Activated CD4-positive, alpha-beta T cell treated with anti-CD3 and anti-CD28 coated beads for 36 hours (primary cell): ENCODE measurements at places on chromosomes 5 and 9.

- peaks cover 13% of the 10 kb centered on the region for H3K4me1 ChIP-seq
- H3K4me3 ChIP-seq = no peak overlapping the region
- DNase-seq = peak; percentile 27
- peaks cover 4% of the 10 kb centered on the region for H3K36me3 ChIP-seq
- no peak overlapping the region for H3K27ac ChIP-seq
- no peaks in the 10 kb centered on the region for H3K27me3 ChIP-seq
These were observed 44.5 kb downstream of the FBXO10 start for GRCh38 chr9:37531699-37532098.

DNA sequence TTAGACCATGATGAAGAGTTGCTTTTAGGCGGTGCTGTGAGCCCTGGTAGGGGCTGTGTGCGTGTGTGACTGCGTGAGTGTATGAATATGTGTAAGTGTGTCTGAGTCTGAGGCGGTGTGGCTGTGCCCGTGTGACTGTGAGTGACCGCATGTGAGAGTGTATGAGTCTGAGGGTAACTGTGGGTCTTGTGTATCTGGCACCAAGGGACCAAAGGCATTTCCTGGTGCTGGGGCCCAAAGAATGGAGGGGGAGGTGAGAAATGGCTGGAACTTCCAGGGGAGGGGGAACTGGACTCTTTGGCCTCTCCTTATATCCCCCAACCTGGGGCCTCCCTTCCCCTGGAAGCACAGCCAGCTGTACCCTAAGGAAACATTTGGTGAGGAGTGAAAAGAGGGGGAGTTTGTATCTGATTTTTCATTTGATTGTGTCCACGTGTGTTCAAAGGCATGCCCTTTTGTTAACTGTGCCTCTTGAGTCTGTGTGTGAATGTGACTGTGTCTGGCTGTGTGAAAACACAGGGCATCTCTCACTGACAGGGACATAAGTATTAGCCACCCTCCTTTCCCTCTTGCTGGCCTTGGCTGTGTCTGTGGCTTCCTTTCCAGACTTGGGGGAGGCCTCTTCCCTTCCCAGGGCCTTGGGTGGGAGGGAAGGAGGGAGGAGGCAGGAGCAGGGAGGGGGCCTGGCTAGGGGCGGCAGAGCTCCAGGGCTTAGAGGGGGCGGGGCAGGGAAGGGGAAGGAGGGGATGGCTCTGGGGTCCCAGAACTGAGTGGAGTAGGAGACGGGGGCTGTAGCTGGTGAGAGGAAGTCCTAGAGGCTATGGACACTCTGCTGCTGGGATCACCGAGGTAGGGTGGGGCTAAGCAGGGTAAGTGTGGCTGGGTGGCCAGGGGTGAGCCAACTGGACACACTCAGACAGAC, 1.4 kb downstream of the IL11RA start:
- peaks cover 13% of the 10 kb centered on the region for H3K36me3 ChIP-seq
- H3K4me3 ChIP-seq = no peak overlapping the region
- H3K27me3 ChIP-seq = no peaks in the 10 kb centered on the region

DNA sequence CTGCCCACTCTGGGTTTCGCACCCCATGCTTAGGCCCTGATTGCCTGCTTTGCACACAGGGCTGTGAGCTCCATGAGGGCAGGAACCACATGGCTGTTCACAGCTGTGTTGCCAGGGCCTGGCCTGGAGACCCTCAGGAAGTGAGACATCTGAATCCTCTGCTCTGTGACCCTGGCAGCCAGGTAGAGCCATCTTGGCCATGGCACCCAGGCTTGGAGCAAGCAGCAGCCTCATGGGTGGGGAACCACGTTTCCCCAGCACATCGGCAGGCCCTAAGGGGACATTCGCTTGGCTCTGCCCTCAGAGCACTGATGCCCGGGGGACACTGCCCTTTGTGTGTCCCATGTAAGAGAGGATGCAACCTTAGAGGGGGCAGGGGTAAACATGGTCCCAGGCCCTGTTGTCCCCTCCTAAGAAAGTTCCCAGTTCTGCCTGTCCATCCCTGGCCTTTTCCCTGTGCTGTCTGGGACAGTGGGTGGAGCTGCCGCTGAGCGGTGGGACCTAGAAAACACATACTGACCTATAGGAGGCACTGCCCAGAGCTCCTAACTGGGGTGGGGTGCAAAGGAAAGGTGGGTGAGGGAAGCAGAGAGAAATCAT, 144.1 kb upstream of the IER5L start:
- DNase-seq = no peak
- H3K27ac ChIP-seq = no peak overlapping the region
- H3K4me1 ChIP-seq = peaks cover 24% of the 10 kb centered on the region
- H3K36me3 ChIP-seq = no peaks in the 10 kb centered on the region

DNA sequence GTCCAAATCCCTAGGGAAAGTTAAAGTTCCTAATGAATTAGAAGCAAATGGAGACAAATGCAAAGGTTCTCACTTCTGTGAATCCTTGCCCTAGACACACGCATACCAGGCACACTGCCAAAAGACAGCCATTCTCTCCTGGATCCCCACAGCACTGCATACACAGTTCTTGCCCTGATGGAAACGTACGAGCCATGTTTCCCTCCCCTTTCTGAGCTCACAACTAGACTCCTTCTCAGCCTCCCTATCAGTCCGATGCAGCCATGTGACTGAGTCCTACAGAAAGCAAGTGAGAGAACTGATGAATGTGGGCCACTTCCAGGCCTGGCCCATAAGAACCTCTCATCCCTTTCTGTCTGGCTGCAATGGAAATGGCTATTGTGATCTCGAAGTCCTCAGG, 92.0 kb downstream of the ZNF608 start:
- no peak for DNase-seq
- no peak overlapping the region for H3K4me3 ChIP-seq
- H3K4me1 ChIP-seq = peaks cover 14% of the 10 kb centered on the region
- H3K27ac ChIP-seq = no peak overlapping the region

GRCh38 chr9:127035423-127035822, 87.0 kb downstream of the ANGPTL2 start:
- H3K36me3 ChIP-seq = no peaks in the 10 kb centered on the region
- H3K27me3 ChIP-seq = no peaks in the 10 kb centered on the region
- no peak overlapping the region for H3K4me3 ChIP-seq
- no peak overlapping the region for H3K27ac ChIP-seq
- no peak for DNase-seq

GRCh38 chr5:159887050-159887449, 29.2 kb upstream of the ADRA1B start:
- DNase-seq = no peak
- no peak overlapping the region for H3K27ac ChIP-seq
- H3K27me3 ChIP-seq = peaks cover 13% of the 10 kb centered on the region

DNA sequence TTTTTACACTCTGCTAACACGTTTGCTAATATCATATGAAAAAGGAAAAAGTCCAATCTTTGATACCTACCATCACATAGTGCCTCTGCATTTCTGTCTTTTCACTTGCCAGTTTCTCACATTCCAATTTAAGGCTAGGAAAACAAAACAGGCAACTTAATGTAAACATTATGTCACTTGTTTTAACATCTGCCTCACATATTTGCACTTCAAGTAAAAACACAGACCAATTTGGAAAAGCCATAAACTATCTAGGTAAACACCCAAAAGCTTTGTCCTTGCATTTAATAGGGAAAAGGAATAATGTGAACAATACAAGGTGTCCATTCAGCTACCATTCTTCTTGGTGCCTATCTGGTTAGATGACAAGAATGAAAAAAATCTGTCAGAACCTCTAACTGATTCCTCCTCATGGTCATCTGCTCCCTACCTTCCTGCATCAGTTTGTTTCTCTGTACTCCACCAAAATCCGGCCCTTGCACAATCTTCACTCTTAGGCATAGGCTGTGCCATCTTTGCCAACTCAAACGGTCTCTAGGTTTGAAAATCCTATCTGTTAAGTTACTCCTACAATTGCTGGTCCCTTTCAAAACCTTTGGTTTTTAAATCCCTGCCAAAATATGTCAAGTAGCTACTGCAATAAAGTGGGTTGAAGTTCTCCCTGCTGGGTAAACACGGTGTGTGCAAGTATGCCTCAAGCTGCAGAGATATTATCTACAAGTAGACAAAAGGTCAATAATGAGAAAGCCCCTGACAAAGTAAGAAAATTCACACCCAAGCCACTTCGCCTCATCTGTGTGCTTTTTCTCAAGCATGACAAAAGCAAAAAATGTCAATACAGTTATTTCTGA, 3.4 kb downstream of the TLE1 start:
- H3K27ac ChIP-seq = no peak overlapping the region
- no peaks in the 10 kb centered on the region for H3K36me3 ChIP-seq
- peaks cover 19% of the 10 kb centered on the region for H3K4me1 ChIP-seq
- DNase-seq = no peak
- peaks cover 34% of the 10 kb centered on the region for H3K27me3 ChIP-seq

GRCh38 chr5:864492-865167, 13.8 kb upstream of the ZDHHC11 start:
- no peaks in the 10 kb centered on the region for H3K27me3 ChIP-seq
- DNase-seq = no peak
- H3K4me1 ChIP-seq = no peaks in the 10 kb centered on the region
- H3K4me3 ChIP-seq = no peak overlapping the region
- no peak overlapping the region for H3K27ac ChIP-seq

DNA sequence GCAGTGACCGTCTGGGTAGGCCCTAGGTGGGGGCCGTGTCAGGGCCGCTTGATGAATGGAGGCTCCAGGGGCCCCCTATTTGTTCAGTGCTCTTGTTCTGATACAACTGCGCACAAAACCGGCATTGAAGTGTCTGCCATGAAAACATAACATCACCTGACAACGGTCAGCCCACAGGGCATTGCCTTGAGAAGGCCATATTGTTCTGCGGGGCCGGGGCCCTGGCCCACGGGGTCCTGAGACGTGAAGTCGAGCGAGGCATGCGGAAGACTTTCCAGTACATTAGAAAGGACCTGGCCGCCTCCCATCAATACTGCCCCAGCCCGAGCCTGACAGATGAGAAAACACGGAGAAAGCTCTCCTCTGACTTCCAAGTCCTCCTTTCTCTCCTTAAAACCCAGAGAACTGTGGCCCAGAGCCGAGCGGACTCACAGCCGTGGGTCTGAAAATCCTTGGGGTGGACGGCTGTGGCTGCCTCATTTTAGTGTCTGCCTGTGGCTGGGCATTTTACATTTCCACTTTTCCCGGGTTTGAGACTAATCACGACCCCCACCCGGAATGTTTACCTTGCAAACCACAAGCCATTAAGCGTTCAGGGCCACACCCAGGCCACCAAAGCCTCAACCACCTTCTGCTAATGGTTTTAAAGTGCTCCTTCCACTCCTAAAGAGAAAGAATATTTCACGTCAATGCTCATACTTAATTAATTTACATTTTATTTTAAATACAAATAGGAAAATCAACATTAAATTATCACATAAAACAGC, 391.0 kb upstream of the IRX2 start:
- H3K4me1 ChIP-seq = no peaks in the 10 kb centered on the region
- no peak overlapping the region for H3K27ac ChIP-seq
- no peaks in the 10 kb centered on the region for H3K36me3 ChIP-seq

- H3K4me3 ChIP-seq = no peak overlapping the region
- no peaks in the 10 kb centered on the region for H3K36me3 ChIP-seq
- H3K27me3 ChIP-seq = peaks cover 18% of the 10 kb centered on the region
- H3K27ac ChIP-seq = no peak overlapping the region
- DNase-seq = no peak
- H3K4me1 ChIP-seq = peaks cover 18% of the 10 kb centered on the region
These were observed 10.5 kb upstream of the S1PR3 start for GRCh38 chr9:88980740-88981203.

- no peaks in the 10 kb centered on the region for H3K36me3 ChIP-seq
- DNase-seq = no peak
- no peak overlapping the region for H3K4me3 ChIP-seq
- peak overlapping the region; percentile 76 for H3K27ac ChIP-seq
- peaks cover 11% of the 10 kb centered on the region for H3K27me3 ChIP-seq
These were observed 19.1 kb upstream of the SNX2 start for GRCh38 chr5:122755783-122756182.

DNA sequence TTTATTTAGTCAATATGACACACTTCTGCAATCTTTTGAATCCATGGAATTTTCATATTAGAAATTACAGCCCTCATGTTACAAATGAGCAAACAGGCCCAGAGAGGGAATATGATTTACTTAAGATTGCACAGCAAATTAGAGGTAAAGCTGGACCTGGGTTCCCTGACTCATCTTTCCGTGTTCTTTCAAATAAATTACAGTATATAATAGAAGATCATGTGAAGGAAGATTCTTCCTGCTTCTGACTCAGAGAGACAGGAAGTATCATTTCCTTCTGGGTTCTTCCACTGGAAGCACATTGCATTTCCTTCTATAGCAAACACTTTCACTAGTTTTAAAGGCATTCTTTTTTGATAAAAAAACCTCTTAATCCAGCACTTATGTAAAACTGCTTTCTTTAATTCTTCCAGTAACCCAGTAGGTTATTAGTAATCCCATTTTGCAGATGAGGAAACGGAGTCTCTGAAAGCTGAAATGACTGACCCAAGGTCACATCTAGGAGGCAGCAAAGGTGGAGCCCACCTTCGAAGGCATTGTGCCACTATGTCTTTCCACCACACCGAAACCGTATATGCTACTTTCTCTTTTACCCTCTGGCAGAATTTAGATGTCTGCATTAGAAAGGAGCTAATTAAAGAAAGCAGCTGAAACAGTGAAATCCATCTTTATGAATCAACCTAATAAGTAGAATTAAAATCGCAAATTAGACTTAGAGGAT, 566.7 kb upstream of the KLF4 start:
- H3K27ac ChIP-seq = no peak overlapping the region
- H3K4me3 ChIP-seq = no peak overlapping the region
- peaks cover 2% of the 10 kb centered on the region for H3K27me3 ChIP-seq
- no peak for DNase-seq

DNA sequence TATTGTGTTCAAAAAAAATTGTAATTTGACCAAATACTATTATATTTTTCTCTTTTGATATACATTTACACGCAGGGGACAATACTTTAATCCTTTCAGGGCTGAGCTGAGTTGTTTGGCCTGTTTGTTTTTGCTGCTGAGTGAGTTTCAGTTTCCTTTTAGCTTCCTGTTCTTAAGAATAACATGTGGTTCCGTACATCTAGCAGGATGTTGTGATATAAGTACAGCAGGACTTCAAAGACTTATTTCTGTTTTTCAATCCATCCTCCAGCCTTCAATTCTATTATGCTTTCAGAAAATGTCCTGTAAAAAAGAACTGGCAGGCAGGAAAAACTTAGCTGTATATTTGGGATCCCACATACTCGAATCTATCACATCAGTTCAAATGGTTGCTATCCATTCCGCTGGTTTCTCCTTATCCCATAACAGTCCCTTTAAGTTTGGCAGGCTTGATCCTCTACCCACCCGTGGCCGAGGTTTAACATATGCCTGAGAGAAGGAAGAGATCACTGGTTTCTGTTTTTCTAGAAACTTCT, 1037.3 kb upstream of the ACO1 start:
- H3K27me3 ChIP-seq = no peaks in the 10 kb centered on the region
- peak overlapping the region; percentile 95 for H3K27ac ChIP-seq
- peaks cover 11% of the 10 kb centered on the region for H3K36me3 ChIP-seq
- no peak for DNase-seq
- peaks cover 32% of the 10 kb centered on the region for H3K4me1 ChIP-seq

- peaks cover 61% of the 10 kb centered on the region for H3K27me3 ChIP-seq
- H3K27ac ChIP-seq = no peak overlapping the region
- DNase-seq = no peak
- peaks cover 20% of the 10 kb centered on the region for H3K4me1 ChIP-seq
These were observed 6.8 kb upstream of the SLC2A8 start for GRCh38 chr9:127390248-127390545.
